ENCODE measurements at places on chromosomes 4 and X.

- DNase-seq = no peak
These were observed 46.9 kb upstream of the SLC25A4 start for GRCh38 chr4:185096032-185096653.

DNA sequence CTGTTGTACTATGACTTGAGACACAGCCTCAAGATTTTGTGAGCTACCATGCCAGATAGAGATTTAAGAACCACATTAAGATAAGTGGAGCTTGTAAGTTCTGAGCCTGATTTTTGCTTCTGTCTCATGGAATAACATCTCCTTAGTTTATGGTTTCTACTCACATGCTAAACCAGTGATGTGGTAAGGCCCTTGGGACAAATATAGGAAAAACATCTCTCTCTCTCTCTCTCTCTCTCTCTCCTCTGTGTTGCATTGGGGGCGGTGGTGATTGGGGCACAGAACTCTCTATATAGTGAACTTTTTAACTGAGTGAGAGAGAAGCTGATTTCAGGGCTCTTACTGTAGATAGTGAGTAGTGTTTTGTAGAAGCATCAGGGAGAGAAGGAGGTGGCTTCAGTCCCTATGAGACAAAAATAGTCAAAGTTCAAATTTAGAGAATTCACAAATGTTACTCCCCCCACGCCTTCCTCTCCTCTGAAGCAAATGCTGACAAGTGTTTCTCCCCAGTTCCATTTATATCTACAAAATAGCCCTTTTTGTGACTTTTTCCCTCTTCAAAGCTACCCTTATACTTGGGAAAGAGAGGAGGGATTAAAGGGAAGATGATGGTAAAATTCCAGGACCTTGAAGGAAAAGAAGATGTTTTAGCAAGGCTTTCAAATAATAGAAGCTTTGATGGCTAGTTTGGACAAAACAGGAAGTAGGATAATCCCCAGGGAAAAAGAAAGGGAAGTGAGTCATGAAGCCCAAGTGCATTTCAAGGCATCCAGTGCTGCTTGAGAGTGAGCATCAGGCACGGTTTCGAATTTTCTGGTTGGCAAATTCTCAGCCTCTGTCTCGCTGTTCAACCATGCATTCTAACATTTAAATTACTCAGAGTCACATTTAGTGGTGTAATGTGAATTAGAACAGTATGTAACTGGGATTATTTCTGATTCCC, 134.3 kb upstream of the AP1S2 start:
- DNase-seq = no peak

- no peak for DNase-seq
These were observed 65.6 kb upstream of the PCDH18 start for GRCh38 chr4:137597752-137598430.

DNA sequence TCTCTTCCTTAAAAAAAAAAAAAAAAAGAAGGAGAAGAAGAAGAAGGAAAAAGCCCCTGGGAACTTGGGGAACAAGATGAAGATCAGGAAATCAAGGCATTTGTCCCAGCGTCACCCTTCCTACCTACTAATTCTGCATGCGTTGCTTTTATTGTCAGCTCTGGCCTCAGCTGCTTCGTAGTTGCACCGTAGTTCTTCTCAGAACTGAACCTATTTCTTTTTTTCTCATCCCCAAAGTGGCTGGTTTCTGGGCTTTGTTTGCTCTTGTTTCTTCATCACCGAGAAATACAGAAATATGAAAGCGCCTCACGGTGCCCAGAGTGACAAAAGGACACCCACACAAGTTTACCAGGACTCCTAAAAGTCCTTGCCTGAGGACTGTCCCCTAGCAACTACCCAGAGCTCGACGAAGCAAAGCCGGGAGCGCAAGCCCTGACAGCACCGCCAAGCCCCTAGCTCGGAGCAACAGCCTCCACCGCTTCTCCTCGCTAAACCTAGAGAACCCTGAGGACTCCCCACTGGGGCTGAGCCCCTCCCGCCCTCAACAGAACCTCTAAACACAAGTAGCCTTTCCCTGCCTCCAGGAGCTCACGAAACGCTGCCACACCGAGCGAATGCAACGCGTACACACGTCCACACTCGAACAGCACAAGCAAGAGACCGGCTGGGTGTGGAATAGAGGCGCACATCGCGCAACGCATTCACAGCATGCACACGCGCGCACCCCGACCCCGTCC, 710 bp downstream of the PRKG2 start:
- no peak for DNase-seq

- no peak for DNase-seq
These were observed 15.3 kb downstream of the PLP1 start for GRCh38 chrX:103791826-103792485.
